Prostate gland (tissue), 2 donors: ENCODE measurements at places on chromosomes 2 and 18.

- no peaks in the 10 kb centered on the region for H3K36me3 ChIP-seq
- H3K27me3 ChIP-seq = no peaks in the 10 kb centered on the region
- DNase-seq = no peak
- no peaks in the 10 kb centered on the region for H3K4me1 ChIP-seq
- no peak overlapping the region for H3K27ac ChIP-seq
Measured at GRCh38 chr18:79367480-79367879, 28.2 kb upstream of the NFATC1 start.

DNA sequence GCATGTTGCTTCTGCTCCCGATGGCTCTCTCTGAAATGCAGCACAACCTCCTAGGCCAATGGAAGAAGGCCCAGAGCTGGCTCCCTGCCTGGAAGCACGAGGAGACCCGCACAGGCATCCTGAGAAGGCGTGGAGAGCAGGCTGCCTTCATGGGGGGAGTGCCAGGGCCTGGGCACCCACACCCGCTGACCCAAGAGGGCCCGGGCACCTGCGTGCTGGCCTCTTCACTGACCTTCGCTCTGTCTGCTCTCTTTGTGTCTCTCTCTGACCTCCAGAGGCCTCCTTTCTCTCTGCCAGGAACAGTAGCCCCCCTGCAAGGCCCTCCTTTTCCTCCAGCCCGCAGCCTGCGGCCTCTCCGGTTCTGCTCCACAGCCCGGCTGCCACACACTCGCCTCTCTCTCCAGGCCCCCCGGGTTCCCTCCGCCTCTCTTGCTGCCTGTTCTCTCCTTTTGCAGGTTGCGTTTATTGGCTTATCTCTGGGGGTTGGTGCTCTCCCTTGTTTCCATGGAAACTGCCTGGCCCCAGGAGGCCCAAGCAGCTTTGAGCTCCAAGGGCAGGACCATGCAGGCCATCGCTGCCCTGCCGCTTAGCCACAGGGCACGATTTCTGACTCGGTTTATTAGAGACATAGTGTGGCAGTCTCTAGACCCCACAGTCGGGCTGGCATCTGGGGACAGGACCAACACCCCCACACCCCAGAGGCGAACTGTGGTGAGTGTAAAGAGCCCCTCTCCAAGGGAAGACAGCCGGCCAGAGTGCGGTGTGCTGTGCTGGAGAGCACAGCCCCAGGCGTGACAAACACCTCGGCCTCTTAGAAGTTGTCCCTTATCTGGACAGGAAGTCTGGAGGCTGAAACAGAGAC lies 1.7 kb downstream of the MZT2B start:
- H3K27ac ChIP-seq = no peak overlapping the region
- no peak overlapping the region for H3K4me3 ChIP-seq
- DNase-seq = no peak
- peaks cover 5% of the 10 kb centered on the region for H3K4me1 ChIP-seq
- no peaks in the 10 kb centered on the region for H3K36me3 ChIP-seq
- H3K27me3 ChIP-seq = no peaks in the 10 kb centered on the region

GRCh38 chr2:25567406-25567805 lies 106.0 kb downstream of the DTNB start:
- H3K27ac ChIP-seq = no peak overlapping the region
- no peak for DNase-seq
- H3K27me3 ChIP-seq = no peaks in the 10 kb centered on the region

DNA sequence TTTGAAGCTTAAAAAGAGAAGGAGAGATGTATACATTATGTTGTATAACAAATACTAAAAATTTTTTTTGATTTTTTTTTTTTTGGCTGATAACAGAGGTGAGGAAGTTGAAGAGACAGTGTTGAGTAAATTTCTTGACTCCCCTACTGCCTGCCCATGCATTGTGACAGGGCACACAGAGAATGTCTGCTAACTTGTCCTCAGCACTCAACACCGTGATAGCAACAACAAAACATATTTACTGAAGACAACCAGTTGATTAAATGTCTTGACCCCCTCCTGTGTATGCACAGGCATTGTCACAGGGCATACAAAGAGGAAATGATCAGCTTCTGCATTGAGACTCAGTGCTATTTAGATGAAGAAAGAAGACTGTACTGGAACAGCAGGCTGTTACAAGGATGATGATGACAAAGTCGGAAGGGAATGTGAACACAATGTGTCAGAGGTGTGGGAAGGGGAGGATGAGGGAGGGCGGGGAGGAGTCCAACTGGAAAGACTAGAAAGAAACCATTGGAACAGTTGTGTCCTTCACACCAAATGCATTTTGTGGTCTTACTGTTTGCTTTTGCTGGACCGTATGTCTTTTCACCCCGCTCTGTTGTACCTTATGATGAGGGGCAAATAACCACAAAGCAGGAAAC lies 89.5 kb downstream of the CERS6 start:
- no peaks in the 10 kb centered on the region for H3K27me3 ChIP-seq
- no peaks in the 10 kb centered on the region for H3K4me1 ChIP-seq
- H3K36me3 ChIP-seq = no peaks in the 10 kb centered on the region
- H3K4me3 ChIP-seq = no peak overlapping the region
- no peak for DNase-seq
- no peak overlapping the region for H3K27ac ChIP-seq

GRCh38 chr2:240601061-240601830 lies 14.7 kb downstream of the CAPN10 start:
- H3K4me1 ChIP-seq = peaks cover 5% of the 10 kb centered on the region
- no peak overlapping the region for H3K27ac ChIP-seq
- no peak for DNase-seq
- no peak overlapping the region for H3K4me3 ChIP-seq
- H3K36me3 ChIP-seq = no peaks in the 10 kb centered on the region

DNA sequence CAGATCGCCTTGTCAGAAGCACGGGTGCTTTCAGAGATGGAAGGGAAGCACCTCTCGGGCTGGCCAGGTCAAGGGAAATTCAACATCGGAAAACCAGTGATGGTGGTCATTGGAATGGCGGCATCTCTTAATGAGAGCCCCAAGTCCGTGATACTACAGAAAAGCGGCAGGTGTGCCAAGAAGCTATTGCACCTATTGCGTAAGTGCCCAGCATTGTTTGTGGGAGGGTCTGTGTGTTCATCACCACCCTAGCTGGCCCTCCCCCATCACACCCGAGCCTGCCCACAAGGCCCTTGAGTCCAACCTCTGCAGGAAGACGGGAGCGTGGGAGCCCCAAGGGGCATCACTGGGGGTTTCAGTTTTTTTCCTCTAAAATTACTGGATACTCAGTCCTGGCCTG lies 100.7 kb downstream of the DGKD start:
- H3K27me3 ChIP-seq = no peaks in the 10 kb centered on the region
- H3K36me3 ChIP-seq = peaks cover 4% of the 10 kb centered on the region
- H3K4me3 ChIP-seq = no peak overlapping the region
- no peak for DNase-seq

DNA sequence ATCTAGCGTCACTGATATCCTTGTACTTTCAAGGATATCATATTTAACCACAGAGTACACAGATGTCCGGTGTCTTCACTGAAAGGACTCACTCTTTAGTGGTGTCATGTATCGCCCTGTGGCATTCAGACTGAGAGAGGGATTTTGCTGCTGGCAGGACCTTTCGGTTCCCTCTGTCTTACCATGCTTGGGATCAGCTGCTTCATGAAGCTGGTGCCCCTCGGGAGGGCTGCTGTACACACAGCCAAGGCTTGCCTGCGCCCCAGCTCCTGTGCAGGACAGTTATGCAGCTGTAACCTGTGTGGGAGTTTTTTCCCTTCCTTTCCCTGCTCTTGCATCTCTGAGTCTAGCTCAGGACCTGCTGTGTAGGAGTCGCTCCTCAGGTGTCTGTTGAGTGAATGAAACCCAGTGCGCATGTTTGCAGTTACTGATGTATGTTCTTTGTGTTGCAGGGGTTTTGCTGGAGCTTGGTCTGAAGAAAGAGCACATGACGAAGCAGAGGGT lies 64.4 kb downstream of the GREB1 start:
- DNase-seq = no peak
- H3K4me3 ChIP-seq = no peak overlapping the region
- no peaks in the 10 kb centered on the region for H3K4me1 ChIP-seq
- H3K36me3 ChIP-seq = peaks cover 3% of the 10 kb centered on the region

- no peaks in the 10 kb centered on the region for H3K4me1 ChIP-seq
- no peaks in the 10 kb centered on the region for H3K36me3 ChIP-seq
- peaks cover 2% of the 10 kb centered on the region for H3K27me3 ChIP-seq
- H3K4me3 ChIP-seq = no peak overlapping the region
- no peak overlapping the region for H3K27ac ChIP-seq
Measured at GRCh38 chr2:119702918-119703401, 24.0 kb downstream of the TMEM177 start.

GRCh38 chr2:178333851-178334250 lies 117.1 kb downstream of the PRKRA start:
- no peaks in the 10 kb centered on the region for H3K36me3 ChIP-seq
- H3K27ac ChIP-seq = no peak overlapping the region
- DNase-seq = no peak
- H3K4me1 ChIP-seq = no peaks in the 10 kb centered on the region
- H3K27me3 ChIP-seq = no peaks in the 10 kb centered on the region
- H3K4me3 ChIP-seq = no peak overlapping the region

DNA sequence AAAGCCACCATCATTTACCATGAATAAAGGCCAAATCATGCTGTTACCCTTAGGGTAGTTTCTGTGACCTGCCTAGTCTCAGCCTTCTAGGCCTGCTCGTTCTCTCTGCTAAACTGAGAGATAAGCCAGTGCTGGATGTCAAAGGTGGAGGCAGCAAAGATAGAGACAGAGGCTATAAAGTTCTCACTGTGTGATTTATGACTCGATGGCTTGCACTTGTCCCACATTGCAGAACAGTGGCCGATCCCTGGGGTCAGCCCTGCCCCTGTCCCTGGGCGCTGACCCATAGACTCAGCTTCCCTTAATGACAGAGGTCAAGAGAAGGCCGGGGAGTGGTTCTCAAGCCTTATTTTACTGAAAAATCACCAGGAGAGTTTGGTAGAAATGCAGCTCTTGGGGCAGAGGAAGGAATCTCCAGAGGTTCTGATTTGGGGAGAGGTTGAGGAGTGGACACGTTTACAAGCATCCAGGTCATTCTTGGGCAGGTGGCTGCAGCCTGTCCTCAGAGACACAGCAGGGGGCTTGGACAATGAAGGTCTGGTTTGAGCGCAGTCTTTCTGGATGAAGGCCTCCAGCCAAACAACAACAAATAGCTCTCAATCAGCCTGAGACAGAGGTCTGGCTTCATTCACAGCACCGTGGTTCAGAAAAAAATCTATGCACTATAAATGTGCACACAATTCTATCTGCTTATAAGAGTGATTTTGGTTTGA lies 143.5 kb downstream of the ACKR3 start:
- no peak overlapping the region for H3K27ac ChIP-seq
- H3K4me1 ChIP-seq = no peaks in the 10 kb centered on the region
- no peaks in the 10 kb centered on the region for H3K36me3 ChIP-seq
- no peak overlapping the region for H3K4me3 ChIP-seq
- H3K27me3 ChIP-seq = no peaks in the 10 kb centered on the region
- DNase-seq = no peak

DNA sequence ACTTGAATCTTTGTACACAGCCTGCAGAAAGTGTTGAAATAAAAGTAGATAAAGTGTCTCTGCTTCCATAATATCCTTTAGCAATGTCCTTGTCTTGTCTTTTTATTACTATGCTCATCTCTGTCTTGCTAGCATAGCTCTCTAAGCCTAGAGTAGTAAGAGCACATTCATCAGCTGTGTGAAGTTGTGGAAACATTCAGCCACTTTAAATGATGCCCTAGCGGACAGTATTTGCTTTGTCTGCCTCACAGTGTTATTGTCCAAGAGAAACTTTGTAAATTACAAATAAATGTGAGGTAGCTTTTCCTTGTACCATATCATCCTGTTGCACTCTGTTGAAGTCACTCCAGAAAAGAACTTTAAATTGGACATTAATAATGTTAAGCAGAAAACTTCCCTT lies 60.3 kb upstream of the TTC21B start:
- H3K36me3 ChIP-seq = no peaks in the 10 kb centered on the region
- no peak overlapping the region for H3K27ac ChIP-seq
- H3K4me1 ChIP-seq = no peaks in the 10 kb centered on the region
- no peaks in the 10 kb centered on the region for H3K27me3 ChIP-seq

- H3K4me1 ChIP-seq = no peaks in the 10 kb centered on the region
- no peak for DNase-seq
- H3K27ac ChIP-seq = no peak overlapping the region
Measured at GRCh38 chr2:33093283-33093993, 146.7 kb downstream of the LTBP1 start.

- DNase-seq = no peak
- H3K4me3 ChIP-seq = no peak overlapping the region
- no peaks in the 10 kb centered on the region for H3K4me1 ChIP-seq
- H3K36me3 ChIP-seq = no peaks in the 10 kb centered on the region
Measured at GRCh38 chr18:57333940-57334339, 18.4 kb upstream of the ST8SIA3 start.

GRCh38 chr2:30219886-30220875 lies 11.2 kb upstream of the LBH start:
- H3K27me3 ChIP-seq = no peaks in the 10 kb centered on the region
- H3K4me1 ChIP-seq = peaks cover 4% of the 10 kb centered on the region
- DNase-seq = no peak
- H3K27ac ChIP-seq = no peak overlapping the region
